ENCODE measurements at places on chromosomes 5 and 9.

GRCh38 chr9:70901746-70902145, 219.7 kb downstream of the TRPM3 start:
- no peak for DNase-seq

- DNase-seq = no peak
Measured at GRCh38 chr5:150764530-150764929, 5.7 kb upstream of the DCTN4 start.

- peak; percentile 26 for DNase-seq
Measured at GRCh38 chr5:157335534-157336422, 69.9 kb downstream of the CYFIP2 start.

DNA sequence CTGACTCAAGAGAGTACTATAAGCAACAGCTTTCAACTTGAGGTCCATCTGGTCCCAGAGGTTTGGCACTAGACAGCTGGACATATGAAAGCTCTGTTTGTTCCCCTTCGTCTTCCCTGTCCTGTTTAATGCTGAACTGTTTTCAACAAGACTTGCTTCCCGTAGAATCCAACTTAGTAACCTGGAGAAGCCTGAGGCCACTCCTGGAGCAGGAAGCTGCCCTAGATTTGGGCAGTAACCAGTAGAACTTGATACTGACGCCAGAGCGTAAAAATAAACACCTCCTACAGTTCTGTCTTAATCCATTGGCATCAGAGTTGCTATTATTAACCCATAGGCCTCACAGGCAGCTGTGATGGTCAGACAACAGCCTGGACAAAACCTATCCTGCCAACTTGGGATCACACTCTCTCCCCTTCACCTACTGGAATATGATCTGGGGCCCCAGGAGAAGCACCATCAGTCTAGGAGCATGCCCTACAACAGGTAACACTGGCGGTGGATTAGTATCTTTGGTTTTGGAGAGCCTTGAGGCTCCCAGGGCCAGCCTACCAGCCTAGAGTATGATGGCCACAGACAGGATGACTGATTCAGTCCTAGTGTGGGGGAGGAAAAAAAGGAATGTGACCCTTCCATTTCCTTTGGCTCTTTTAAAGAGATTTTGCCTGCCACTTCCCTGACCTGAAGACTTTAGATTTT, 29.2 kb downstream of the RUSC2 start:
- no peak for DNase-seq

DNA sequence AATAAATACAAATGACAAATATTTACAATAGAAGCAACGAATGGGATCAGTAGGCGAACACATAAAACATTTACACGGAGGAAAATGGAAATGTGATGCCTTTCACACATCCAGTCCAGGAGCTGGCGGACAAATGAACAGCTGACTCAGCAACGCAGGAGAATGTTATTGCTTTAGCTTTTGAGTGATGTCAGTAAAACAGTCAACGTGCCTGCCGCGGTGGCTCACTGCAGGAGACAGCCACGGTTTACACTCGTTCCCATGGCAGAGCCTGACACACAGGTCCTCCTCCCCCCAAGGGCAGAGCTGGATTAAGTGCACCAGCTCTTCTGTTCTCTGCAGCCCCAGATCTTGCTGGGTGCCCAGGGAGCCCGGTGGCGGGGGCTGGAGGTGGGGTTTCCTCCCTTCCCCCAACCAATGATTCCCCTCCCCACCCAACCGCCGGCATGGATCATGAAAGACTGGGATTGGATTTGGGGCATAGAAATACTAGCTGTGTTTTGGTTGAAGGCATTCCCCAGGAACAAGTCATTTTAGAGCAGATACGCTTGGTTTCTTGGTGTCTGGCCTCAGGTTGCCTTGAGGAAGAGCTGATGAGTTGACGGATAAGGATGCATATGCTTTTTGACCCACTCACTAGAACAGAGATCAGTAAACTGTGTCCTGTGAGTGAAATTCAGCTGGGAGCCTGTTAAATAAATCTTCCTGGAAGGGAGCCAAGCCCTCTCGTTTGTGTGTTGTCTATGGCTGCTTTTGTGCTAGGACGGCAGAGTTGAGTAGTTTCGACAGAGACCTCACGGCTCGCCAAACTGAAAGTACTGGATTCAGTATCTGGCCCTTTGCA, 12.5 kb downstream of the STC2 start:
- peak; percentile 72 for DNase-seq

- DNase-seq = no peak
Measured at GRCh38 chr5:173688703-173689102, 72.3 kb upstream of the BOD1 start.

DNA sequence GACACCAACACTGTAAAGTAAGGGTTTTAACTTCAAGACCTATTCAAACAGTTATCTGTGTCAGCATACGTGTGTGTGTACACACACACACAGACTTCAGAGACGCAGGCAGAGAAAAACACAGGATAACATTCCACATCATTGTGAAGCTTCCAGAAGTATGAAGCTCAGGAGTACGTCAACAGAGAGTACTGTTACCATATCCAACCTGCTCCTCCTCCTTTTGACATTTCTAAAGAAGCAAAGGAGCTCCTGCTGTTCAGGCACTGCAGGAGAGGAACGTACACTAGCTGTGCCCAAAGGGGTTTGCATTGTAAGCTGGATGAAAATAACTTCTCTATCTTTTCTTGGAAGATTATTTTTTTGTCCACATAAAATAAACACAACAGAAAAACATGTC, 180.7 kb downstream of the MEF2C start:
- DNase-seq = no peak

- no peak for DNase-seq
Measured at GRCh38 chr5:154607746-154608145, 129.7 kb upstream of the HAND1 start.

DNA sequence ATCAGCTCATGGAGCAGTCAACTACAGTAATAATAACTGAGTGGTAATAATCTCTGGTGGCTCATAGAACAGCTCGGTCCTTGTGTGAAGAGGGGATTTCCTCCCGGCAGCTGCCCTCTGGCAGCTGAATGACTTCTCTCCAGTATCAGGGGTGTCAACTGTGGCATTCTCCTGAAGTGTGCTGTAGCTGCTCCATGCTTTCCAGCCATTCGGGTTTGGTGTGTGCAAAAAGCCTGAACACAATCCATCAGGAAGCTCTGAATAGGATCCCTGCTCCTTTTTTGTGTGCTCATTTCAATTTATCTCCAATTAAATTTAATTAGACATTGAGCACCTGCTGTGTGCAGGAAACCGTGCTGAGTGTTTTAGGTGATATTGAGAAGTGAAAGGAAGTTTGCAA, 59.8 kb upstream of the BARX1 start:
- no peak for DNase-seq

DNA sequence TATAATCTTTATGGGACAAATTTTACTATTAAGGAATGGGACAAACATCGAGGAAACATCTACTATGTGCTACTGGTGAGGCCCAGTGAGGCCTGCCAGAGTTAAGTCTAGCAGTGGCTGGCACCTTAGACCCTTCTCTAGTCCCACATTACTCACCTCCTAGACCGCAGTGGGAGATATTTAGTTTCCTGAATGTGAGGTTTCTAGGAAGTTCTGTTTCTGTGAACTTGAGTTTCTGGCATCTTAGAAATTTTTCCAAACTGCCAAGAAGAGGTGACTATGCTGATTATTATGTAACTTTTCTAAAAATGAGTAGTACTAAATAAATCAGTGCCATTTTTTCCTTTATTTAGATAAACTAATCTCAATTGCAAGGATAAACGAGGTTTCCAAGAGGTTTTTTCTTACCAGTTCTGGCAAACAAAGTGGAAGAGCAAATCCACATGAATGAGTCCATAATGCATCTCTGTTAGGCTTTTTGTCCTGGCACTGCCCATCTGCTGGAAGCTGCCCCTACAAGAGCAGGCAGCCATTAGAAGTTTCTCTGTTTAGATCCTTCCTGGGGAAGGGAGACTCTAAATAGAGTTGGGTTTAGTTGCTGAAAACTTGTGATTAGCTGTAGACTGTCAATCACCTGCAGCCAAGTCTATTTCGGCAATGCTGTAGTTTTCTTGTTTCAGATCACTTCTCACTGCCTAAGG, 348.7 kb downstream of the MAN2A1 start:
- peak; percentile 71 for DNase-seq

DNA sequence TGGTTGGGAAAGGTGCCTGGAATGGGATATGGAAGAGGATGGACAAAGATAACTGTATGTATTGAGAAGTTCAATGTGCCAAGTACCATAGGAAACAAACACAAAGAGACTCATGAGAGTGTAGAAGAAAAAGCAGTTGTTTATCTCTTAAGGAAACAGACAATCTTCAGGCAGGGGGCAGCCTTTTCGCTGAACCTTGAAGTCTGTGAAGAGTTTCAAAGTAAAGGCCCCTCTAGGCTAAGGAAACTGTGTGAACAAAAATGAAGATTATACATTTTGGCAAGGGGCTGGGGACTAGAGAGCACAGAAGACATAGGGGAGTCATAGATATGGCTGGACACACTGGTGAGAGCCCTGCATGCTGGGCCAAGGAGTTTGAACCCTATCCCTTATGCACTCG, 27.5 kb upstream of the FRMPD1 start:
- no peak for DNase-seq

DNA sequence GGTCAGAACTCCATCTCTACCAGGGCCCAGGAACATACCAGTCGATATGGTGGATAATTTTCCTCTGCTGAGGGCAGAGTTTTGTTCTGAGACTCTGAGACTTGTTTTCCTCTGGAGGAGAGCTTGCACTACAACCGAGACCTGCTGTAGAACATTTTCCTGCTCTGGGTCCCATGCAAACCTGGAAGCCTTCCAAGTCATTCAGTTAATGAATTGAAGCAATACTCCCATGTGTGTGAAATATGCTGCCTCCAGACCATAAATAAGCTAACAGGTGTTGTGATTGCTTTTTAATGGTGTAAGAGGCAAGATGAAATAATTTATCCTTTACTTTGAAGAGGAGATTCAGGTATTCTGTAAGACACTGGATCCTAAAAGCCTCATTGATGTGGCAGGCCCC, 372.8 kb downstream of the TMEM167A start:
- no peak for DNase-seq

GRCh38 chr5:76083555-76084495, 642 bp downstream of the SV2C start:
- DNase-seq = no peak

DNA sequence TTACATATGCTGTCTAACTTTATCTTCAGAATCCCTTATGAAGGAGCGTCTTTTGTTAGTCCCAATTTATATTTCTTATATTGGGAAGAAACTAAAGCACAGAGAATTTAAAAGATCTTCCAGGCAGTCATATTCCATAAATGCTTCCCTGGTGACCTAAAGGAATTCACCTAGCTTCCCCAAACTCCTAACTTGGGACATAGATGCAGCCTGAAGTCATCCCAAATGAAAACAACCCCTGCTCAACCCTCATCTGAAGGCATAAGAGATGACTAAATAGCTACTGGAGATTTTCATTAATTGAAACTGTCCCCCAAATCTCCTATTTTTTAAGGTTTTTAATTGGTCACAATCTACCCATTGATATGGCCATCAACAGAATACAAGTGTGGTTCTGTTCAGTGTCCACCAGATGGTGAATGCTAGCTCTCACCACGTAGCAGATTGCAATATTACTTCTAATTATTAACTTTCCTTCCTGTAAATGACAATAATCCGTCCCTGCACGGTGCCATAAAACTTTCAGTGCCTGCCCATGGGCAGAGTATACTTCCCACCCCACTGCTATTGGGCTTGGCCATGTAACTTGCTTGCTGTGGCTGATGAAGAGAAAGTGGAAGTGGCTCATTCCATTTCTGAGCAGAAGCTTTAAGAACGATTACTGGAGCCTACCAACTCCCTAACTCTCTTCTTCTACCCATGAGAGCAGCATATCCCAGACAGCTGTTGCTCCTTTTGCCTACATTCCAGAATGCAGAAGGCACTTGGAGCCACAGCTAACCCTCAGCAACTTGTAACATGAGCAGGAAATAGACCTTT, 18.7 kb downstream of the PRUNE2 start:
- DNase-seq = peak; percentile 40

- peak; percentile 60 for DNase-seq
Measured at GRCh38 chr9:18473652-18474279, at the start of gene ADAMTSL1. TSS of gene ADAMTSL1 (plus strand) at chr9:18474153. CDS start at chr9:18474233, 80 bp downstream.

DNA sequence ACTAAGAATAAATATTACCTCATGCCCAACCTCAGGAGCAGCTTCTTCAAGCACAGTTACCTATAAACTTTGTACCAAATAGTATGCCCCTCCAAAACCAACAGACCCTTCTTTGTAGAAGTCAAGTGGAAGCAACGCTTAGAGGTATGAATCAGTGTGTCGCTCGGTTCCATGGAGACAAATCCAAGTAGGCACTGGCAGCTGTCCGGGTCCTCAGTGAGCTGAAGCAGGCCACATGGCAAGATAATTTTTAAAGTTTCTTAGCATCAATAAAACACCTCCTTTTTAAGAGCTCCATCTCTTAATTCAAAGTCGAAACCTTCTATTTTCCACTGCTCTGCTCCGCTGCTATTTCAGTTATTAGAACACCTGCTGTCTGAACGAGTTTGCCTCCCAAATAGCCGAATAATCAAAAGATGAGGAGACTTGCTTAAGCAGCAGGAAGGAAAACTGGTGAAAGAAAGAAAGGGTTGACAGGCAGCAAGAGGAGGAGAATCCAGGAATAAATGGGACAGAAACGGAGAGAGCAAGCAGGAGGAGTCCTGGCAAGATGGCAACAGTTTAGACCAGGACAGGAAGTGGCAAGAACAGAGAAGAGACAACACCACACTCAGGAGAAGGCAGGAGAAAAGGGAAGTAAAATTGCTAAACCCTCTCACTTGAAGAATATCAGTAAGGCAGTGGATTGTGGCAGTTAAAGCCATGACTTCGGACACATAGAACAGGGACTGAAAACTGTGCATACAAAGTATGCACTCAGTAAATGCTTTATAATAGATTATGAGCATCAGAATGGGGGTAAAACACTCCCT, 65.0 kb downstream of the PPP2R2B start:
- DNase-seq = no peak

DNA sequence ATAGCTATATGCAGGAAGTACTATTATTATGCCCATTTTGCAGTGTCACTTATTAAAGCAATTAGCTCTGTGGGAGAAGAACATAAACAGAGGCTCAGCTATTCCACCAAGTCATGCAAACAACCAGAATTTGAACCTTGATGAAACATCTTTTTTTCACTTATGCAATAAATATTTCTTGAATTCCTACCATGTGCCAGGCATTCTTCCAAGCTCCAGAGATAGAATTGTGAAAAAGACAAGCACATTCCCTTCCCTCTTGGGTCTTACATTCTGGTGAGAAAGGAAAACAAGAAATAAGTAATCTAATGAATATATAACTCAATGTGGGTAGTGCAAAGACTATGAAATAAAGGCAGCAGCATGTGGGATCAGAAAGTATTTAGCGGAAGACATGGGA, 32.1 kb upstream of the ADRB2 start:
- DNase-seq = no peak

GRCh38 chr9:70260007-70260443, 1.2 kb downstream of the SMC5 start:
- no peak for DNase-seq

GRCh38 chr5:96569332-96569731, 92.8 kb upstream of the CAST start:
- no peak for DNase-seq

- no peak for DNase-seq
Measured at GRCh38 chr9:134061688-134062371, 6.0 kb downstream of the BRD3 start.

- no peak for DNase-seq
Measured at GRCh38 chr9:87497604-87498045, at the start of gene DAPK1. TSS of gene DAPK1 (plus strand) at chr9:87497867. CDS start at chr9:87499078, 1,211 bp downstream.

Data from stromal cell of bone marrow (primary cell).